ENCODE measurements at places on chromosomes 6 and 20.

DNA sequence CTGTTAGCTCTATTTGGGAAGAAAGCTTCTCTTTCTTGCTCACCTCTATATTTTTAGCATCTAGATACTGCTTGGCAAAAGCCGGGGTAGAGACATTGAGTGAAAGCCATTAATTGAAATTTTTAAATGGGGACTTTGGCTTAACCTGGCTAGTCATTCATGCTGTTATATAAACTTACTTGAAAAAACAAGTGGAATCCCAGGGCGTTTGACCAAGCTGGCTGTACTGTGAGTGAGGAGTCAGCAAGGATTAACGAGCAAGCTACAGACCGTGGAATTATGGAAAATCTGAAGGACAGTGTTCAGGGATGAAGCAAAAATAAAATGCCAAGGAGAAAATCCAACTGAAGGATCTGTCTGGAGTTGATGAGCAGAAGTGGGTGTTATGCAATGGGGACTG lies 232.0 kb downstream of the GRM1 start:
- no peak for DNase-seq

DNA sequence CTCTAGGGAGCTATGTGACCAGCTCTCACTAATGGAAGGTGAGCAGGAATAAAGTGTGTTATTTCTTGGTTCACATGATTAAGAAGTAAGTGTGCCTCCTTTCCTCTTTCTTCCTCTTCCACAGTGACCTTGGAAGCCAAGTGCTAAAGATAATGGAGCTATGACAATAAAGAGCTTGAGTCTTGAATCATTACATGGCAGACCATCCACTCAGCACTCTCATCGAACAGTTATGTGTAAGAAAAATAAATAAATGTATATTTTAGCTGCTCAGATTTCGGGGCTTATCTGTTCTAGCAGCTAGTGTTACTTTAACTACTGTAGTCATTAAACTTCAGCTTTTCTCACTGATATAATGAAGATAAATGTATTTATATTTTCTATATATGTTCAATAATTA lies 72.9 kb downstream of the HDGFL1 start:
- no peak for DNase-seq

GRCh38 chr6:106702451-106703110 lies 73.2 kb downstream of the QRSL1 start:
- no peak for DNase-seq

GRCh38 chr6:41581381-41581991 lies 35.3 kb downstream of the FOXP4 start:
- peak; percentile 80 for DNase-seq

- peak; percentile 95 for DNase-seq
Measured at GRCh38 chr6:2971420-2972218, at the start of gene SERPINB6. Gene SERPINB6 (minus strand): TSS chr6:2971567. CDS start chr6:2959332, 12,235 bp downstream.

DNA sequence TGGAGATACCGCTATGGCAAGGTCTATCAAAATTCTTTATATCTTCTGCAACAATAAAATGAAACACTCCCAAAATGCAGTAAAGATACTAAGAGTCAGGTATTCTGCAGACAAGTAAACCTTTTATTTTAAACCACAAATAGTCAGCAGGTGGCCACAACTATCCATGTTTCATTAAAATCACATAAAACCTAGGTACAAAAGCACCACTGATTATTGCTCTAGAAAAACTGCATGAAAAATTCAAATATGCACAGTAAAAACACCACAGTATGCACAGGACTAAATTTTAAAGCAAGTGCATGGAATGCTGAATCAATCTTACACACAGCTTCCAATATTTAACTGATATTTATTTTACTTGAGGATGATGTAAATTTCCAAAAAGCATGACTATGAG lies 33.3 kb downstream of the HMGN3 start:
- no peak for DNase-seq
